ENCODE measurements at places on chromosomes 12 and 14. TPM values are rescaled to one million over a fixed set of nuclear protein-coding genes. Genes with fewer than 3 reads are reported as not detected.

GRCh38 chr14:78412475-78412874 lies 242.3 kb downstream of the NRXN3 start:
- no peaks in the 10 kb centered on the region for H3K4me1 ChIP-seq
- H3K27me3 ChIP-seq, result no peaks in the 10 kb centered on the region
- DNase-seq, result no peak

DNA sequence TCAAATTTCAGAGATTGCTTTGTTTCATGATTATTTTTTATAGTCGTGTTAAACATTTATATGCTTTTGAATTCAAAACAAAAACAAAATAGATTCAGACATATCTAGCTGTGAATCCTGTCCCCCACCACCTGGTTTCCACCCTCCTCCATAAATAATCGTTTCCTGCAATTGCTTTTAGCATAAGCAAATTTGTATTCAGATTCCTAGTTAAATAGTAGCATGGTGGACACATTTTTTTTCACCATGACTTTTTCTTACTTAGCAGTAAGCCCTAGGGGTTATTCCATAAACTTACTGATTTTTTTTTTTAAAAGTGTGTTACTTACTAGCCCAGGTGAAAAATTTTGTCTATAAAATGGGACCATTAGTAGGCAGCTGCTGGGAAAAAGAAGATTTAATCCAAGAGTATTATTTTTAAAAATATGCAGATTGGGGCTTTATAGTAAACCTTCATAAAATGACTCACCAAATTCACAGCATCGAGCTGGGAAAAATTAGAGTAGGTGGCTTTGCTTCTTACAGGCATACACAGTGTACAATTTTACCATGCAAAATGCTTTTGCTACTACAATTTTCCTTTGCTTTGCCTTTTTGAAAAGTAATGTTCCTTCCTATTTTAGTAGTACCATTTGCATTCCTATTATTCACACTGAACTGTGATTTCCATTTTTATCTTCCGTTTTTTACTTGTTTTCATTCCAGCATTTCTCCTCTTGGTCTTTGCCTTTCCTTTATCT lies 117.8 kb downstream of the BTG1 start:
- H3K4me1 ChIP-seq, result no peaks in the 10 kb centered on the region
- DNase-seq, result no peak
- H3K4me3 ChIP-seq, result no peak overlapping the region
- H3K27ac ChIP-seq, result no peak overlapping the region
- H3K27me3 ChIP-seq, result no peaks in the 10 kb centered on the region

- H3K36me3 ChIP-seq, result no peaks in the 10 kb centered on the region
- no peaks in the 10 kb centered on the region for H3K4me1 ChIP-seq
- no peaks in the 10 kb centered on the region for H3K27me3 ChIP-seq
- H3K4me3 ChIP-seq, result no peak overlapping the region
- no peak overlapping the region for H3K27ac ChIP-seq
These were observed 221.5 kb upstream of the HMGA2 start for GRCh38 chr12:65602610-65603295.

- H3K4me3 ChIP-seq, result no peak overlapping the region
- no peak overlapping the region for H3K27ac ChIP-seq
- H3K27me3 ChIP-seq, result no peaks in the 10 kb centered on the region
These were observed 99.4 kb downstream of the ETV6 start for GRCh38 chr12:11748903-11749302.

DNA sequence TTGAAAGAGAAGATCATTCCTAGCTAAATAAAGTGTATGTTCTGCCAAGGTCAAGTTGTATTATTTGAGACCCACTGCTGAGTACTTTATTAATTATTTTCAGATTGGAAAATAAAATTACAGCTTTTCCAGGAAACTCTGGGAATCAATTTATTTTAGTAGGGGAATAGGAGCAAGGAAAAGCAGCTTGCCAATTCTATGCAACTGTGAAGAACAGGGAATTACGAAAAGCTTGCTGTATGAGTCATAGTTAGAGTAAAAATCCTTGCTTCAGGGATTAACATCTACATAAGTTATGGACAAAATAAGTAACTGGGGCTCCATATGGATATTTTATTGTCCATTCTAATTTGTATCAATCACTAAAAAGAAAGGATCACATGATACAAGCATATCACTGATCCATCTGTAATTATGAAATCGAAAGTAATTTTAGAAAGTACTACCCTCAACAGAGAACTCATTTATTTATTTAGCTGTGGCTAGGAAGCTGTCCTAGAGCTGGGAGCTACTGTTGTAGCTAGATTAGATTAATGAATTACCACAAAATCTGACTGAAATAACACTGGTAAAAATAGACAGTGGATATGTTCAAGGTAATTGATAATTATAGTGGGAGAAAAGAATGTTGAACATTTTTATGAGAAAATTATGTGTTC lies 303.5 kb upstream of the NPAS3 start:
- no peaks in the 10 kb centered on the region for H3K36me3 ChIP-seq
- H3K27me3 ChIP-seq, result no peaks in the 10 kb centered on the region

DNA sequence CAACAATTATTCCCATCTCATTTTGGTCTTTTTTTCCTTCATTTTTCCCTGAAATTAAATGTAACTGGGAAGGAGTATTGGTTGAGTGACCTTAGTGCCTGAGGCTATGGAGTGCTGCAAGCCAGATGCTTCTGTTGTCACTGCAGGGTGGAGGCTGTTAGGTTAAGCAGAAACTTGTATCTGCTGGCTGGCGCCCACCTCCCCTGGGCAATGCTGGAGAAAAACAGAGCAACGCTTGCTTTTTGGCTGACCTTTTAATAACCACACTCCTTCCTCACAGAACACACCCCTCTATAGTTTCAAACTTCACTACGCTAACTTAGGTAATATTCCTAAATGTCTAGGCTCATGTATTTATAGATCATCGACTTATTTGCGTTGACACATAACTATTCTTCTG lies 583.5 kb upstream of the NOVA1 start:
- H3K27ac ChIP-seq, result no peak overlapping the region
- no peak overlapping the region for H3K4me3 ChIP-seq
- H3K36me3 ChIP-seq, result no peaks in the 10 kb centered on the region
- no peaks in the 10 kb centered on the region for H3K27me3 ChIP-seq
- DNase-seq, result no peak

DNA sequence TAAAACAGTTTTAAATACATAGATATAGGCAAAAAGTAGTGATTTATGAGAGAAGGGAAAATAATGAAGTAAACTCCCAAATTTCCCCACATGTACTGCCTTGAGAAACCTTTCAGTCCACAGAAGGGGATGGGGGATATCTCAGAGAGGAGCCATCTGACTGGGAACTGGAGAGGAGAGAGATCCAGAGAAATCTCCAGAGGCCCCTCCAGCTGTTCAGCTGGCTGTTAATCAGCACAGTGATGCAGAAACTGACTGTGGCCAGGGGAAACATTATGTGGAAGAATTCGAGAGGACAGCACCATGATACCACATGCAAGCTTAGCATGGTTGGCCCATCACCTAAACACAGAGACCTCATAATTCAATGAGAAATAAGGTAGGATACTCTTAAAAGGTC lies 1165.9 kb upstream of the TMEM132C start:
- no peak overlapping the region for H3K4me3 ChIP-seq
- no peaks in the 10 kb centered on the region for H3K4me1 ChIP-seq
- no peak for DNase-seq
- H3K36me3 ChIP-seq, result no peaks in the 10 kb centered on the region
- H3K27ac ChIP-seq, result no peak overlapping the region

Gene ARHGAP9
- 37.4 TPM for total RNA-seq

Gene SLC8A3
- 0.18 TPM for total RNA-seq

Gene STRAP
- total RNA-seq, result 38.2 TPM

Gene TMEM121
- 2.5 TPM for total RNA-seq

Gene IGF1
- 6.5 TPM for total RNA-seq

Data from Peyer's patch (tissue), 4 donors.